ENCODE measurements at places on chromosomes 11 and 22.

- no peak for DNase-seq
These were observed 8.8 kb upstream of the SEC14L4 start for GRCh38 chr22:30514252-30514651.

DNA sequence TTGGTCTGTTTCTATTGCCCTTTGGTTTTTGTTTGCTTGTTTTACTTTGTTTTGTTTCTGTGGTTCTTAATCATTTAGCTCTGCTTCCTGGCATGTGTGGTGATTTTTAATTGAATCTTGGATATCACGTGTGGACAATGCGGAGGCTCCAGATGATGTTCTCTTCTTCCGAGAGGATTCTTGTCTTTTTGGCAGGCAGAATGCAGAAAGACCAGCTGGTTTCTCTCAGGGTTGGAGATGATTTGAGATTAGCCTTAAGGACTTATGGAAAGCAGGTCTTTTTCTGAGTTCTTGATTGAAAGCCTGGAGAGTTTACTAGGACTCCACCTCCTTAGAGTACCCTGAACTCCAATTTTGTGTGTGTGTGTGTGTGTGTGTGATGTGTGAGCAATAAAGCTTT, 21.0 kb upstream of the ANO1 start:
- DNase-seq: no peak

GRCh38 chr11:76094740-76095139, 111.6 kb downstream of the WNT11 start:
- no peak for DNase-seq

GRCh38 chr11:63931045-63931444, 7.8 kb upstream of the NAA40 start:
- DNase-seq: no peak

- no peak for DNase-seq
These were observed 11.6 kb upstream of the GNAZ start for GRCh38 chr22:23058481-23059283.

DNA sequence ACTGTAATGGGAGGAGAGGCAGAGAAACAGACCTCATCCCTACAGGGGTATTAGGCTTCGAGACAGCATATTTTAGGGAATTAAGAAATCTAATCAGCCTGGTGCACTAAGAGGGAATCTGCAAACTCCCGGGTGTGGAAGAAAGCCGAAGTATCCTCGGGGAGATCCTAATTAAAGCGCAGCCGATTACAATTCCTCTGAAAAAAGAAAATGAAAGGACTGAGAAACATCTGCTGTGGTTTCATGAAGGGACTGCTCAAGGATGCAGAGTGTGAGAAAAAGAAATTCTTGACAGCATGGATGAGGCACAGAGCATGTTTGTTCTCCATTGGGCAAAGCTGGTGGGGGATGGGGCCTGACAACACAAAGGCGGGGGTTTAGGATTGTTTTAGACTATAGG, 290.0 kb upstream of the LARGE1 start:
- DNase-seq: no peak

- DNase-seq: no peak
These were observed 49.7 kb downstream of the LIF start for GRCh38 chr22:30196880-30197336.

- no peak for DNase-seq
These were observed 217.3 kb downstream of the RAB38 start for GRCh38 chr11:87957961-87958360.

- DNase-seq: peak; percentile 61
These were observed 11.4 kb upstream of the MICAL3 start for GRCh38 chr22:18035751-18036150.

DNA sequence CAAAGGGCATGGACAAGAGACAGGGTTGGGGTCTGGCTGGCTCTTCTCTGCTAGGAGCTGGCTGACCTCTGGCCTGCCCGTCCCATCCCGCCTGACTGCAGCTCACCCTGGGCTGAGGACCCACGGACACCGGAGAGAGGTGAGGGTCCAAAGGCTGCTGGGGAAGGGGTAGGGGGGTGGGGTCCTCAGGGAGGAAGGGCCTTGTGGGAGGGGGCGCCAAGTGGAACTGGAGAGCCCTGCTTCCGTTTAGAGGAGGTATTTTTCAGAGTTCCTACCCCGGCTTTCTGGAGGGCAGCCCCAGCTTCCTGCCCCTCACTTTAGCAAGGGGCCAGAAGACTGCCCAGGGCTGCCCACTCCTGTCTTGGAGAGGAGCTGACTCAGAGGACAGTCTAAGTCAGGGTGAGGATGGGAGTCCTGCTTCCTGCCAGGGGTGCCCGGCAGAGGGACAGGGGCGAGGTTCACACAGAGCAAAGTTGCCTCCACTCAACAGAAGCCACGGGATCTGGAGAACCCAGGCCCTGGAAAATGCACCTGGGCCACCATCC, 7.1 kb downstream of the LARGE2 start:
- no peak for DNase-seq

GRCh38 chr11:67233584-67234190, 32.6 kb upstream of the GRK2 start:
- no peak for DNase-seq

GRCh38 chr11:11427140-11427539, 74.1 kb upstream of the CSNK2A3 start:
- DNase-seq: no peak

- no peak for DNase-seq
These were observed 66.9 kb downstream of the OTOG start for GRCh38 chr11:17613983-17614382.

DNA sequence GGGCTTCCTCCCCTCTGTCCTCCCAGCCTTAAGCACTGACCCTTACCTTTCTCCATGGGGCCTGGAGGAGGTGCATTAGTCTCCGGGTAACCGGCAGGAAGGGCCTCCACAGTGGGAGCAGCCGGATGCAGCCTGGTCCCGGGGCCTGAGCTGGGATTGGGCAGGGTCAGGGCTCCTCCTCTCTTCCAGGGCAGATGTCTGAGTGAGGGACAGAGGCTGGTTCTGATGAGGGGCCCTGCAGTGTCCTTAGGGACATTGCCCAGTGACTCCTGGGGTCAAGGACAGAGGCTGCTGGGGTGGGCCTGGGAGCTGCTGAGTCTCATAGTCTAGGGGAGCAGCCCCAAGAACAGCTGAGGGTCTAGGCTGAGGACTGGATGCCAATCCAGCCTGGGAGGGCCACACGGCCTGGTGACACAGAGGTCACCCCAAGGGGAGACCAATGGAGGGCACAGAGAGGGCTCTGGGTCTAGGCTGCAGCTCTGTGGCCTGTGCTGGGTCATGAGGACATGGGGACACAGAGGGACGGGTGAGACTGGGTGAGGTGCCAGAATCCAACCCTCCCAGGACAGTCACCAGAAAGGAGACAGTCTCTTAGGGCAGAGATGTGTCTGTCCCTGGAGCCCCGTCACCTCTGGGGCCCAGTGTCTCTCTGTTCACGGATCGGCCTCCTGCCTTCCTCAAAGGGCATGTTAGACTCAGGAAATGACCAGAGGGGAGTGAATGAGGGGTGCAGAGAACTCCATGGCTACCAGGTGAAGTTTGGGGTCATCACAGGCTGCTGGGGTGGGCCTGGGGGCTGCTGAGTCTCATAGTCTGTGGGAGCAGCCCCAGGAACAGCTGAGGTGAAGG, 6.5 kb downstream of the IGLL5 start:
- DNase-seq: no peak

DNA sequence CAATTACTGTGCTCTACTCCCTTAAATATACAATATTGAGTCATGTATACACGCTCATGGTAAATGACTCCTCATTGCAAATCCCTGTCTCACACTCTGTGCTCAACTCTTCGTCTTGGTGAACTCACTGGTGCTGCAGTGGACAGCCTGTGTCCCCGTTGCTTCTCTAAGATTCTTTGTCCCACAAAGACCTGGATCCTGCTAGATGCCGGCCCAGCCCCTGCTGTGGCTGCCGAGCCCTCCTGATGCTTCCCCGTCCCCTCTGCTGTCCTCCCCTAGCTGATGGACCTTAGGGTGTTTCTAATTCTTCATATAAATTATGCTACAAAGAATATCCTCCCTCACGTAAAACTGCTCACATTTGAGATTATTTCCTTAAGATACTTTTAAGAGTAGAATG, 5.5 kb downstream of the APOL2 start:
- no peak for DNase-seq

GRCh38 chr11:1005928-1006327, 30.6 kb downstream of the MUC6 start:
- no peak for DNase-seq

- DNase-seq: no peak
These were observed 34.9 kb downstream of the ST14 start for GRCh38 chr11:130194241-130195023.

- no peak for DNase-seq
These were observed 58.7 kb downstream of the GAS2 start for GRCh38 chr11:22725079-22725478.

GRCh38 chr11:57645689-57646085, 4.0 kb downstream of the YPEL4 start:
- no peak for DNase-seq

DNA sequence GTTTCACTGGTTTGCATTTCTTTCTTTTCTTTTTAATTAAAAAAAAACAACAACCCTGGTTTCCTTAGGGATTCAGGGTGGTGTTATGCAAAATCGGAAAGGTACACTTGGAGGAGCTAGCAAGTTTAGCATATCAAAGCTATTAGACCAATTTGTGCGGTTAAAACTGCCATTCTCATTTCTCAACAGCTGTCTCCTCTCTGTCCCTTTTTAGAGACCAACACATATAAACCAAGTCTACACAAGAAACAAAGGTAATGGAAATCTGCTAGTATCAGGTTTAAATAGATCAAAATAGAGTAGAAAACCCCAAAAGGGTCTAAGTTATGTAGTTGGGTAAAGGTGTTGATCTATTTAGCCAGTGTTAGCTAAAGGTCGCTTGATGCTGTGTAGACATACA, 1.7 kb upstream of the SESN3 start:
- no peak for DNase-seq

DNA sequence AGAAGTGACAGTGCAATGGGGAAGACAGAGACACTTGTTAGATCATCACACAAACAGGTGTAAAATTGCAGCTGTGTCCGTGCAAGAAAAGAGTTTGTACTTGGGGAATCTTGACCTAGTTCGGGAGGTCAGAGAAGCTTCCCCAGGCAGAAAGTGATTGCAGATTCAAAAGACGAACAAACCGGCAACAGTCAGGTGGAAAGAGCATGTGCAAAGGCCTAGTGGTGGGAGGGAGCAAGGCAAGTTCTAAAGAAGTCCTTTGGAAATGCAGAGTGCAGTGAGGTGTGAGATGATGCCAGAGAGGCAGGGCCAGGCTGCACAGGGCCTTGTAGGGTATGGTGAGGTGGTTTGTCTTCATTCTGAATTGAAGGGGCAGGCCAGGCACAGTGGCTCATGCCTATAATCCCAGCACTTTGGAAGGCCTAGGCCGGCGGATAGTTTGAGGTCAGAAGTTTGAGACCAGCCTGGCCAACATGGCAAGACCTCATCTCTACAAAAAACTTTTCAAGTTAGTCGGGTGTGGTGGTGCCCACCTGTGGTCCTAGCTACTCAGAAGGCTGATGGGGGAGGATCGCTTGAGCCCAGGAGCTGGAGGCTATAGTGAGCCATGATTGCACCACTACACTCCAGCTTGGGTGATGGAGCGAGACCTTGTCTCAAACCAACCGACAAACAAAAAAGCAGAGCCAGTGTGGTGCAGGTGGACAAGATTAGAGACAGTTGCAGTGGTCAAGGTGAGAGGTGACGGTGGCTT, 1.9 kb upstream of the ESS2 start:
- DNase-seq: no peak

DNA sequence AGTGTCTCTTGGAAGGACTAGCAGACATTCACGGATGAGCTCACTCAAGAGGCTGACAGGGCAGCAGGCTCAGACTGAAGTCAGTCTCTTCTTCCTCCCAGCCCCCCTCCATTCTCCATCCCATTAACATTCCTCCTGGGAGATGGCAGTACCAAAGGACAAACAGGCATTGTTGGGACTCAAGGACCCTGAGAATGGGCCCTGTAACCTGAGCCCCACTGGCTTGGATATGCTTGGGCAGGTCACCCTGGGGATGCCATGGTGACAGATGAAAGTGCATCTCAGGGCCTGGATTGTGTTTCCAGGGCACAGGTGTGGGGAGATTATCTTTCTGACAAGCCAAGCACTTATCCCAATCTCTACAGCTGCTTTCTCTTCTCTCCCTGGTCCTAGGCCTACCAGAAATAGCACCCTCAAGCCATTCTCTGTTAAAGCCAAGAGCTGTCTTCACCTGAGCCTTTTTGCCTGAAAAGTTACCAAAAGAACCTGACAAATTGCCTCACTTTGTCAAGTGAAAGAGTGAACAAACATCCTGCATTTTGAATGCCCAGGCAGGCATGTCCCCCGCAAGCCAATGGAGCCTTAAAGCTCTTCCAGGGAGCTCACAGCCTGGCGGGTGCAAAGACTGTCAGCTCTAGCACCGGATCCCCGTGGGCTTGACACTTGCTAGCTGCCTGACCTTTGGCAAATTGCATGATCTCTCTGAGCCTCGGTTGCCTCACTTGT, 366.0 kb upstream of the NARS2 start:
- peak; percentile 92 for DNase-seq

DNA sequence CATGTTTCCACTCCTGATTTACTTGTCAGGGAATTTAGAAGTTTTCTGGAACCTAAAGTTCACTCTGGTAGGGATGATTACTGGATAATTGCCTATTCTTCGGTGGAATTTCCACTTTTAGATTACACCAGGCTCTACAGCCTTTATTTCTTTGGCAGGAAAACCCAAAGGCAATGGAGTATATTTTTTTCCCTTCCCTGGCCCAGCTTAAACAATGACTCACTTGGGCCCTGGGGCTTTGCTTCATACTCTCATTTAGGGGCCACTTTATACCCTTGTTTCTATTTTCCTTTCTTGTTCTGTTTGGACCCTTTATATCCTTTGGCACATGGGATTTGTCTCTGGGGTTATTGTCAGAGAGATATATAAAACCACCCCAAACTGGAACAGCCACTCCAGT, 114.7 kb downstream of the CSTPP1 start:
- DNase-seq: no peak

- DNase-seq: no peak
These were observed 165.5 kb upstream of the NTM start for GRCh38 chr11:131204765-131205380.

GRCh38 chr22:19226428-19226827, 47.9 kb upstream of the SLC25A1 start:
- DNase-seq: no peak

GRCh38 chr22:49066619-49067018, 761.1 kb downstream of the BRD1 start:
- no peak for DNase-seq

DNA sequence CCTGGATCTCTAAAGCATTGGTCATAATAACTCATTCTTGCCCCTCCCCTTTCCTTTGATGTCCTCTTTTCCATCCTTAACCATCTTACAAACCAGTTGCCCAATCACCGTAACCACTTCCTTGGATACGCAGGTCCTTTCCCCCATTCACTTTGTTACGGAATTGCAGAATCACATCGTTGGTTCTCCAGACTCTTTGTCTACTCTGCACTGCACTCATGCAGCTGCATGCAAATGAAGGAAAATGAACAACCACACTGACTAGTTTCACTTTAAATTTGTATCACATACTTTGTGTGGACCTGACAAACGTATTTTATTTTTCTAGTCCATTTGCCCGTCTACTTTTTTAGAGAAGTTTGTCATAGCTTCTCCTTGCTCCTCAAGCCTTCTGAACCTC, 69.9 kb downstream of the SLC5A12 start:
- DNase-seq: no peak

- no peak for DNase-seq
These were observed 2.5 kb downstream of the KCTD17 start for GRCh38 chr22:37054056-37054395.

GRCh38 chr11:126547161-126547560, 191.7 kb downstream of the ST3GAL4 start:
- DNase-seq: no peak

GRCh38 chr11:62556108-62556874, 9.7 kb upstream of the AHNAK start:
- peak; percentile 61 for DNase-seq
